Uterus (tissue), 4 donors: ENCODE measurements at places on chromosomes 2 and 18.

- no peak overlapping the region for H3K27ac ChIP-seq
- H3K4me3 ChIP-seq = no peak overlapping the region
- H3K27me3 ChIP-seq = no peaks in the 10 kb centered on the region
- no peaks in the 10 kb centered on the region for H3K4me1 ChIP-seq
These were observed 239.8 kb downstream of the HAUS1 start for GRCh38 chr18:46343931-46344372.

- no peak overlapping the region for H3K27ac ChIP-seq
- H3K36me3 ChIP-seq = no peaks in the 10 kb centered on the region
- no peak overlapping the region for H3K4me3 ChIP-seq
- no peaks in the 10 kb centered on the region for H3K27me3 ChIP-seq
- H3K4me1 ChIP-seq = no peaks in the 10 kb centered on the region
These were observed 47.5 kb downstream of the CHRNA1 start for GRCh38 chr2:174716785-174717184.

DNA sequence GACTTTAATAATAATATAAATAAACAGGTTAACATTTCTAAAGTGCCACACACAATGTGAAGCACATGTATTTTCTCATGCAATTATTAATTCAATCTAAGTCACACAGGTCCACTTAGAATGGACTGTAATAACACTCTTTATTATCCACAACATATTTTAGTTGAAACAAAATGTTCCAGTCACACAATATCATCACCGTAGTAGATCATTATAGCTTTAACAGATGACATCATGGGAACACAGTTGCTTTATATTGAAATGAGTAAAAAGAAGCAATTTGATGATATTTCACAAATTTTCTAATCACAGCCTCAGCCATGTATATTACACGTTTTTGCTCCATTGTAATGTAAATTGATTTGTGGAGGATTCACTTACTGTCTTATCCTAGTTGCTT lies 266.3 kb downstream of the MEIS1 start:
- H3K4me3 ChIP-seq = no peak overlapping the region
- H3K27ac ChIP-seq = peak overlapping the region; percentile 87
- no peaks in the 10 kb centered on the region for H3K27me3 ChIP-seq
- H3K4me1 ChIP-seq = no peaks in the 10 kb centered on the region
- DNase-seq = no peak

DNA sequence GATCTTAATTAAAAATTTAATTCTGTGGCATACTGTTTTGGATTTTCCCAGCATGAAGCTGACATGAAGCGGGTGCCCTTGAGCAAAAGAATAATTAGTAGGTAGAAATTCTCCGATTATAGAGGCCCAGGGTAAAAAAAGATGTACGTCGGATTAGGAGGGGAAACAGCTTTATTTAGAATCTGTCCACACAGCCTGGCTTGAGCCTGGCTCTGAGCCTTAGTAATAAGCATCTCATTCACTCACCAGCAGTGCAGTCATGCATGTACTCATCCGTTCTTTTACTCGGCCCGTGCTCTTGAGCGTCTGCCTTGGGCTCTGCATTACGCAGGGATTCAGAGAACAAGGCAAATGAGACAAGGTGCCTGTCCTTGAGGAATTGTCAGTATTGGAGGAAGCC lies 219.3 kb downstream of the AGAP1 start:
- H3K27me3 ChIP-seq = no peaks in the 10 kb centered on the region
- no peak for DNase-seq
- H3K27ac ChIP-seq = no peak overlapping the region
- H3K36me3 ChIP-seq = no peaks in the 10 kb centered on the region

GRCh38 chr2:43977677-43978375 lies 18.0 kb downstream of the LRPPRC start:
- H3K4me1 ChIP-seq = no peaks in the 10 kb centered on the region
- H3K27ac ChIP-seq = no peak overlapping the region
- H3K4me3 ChIP-seq = no peak overlapping the region
- DNase-seq = no peak
